NCI-H460 (cell line): ENCODE measurements at places on chromosomes 12 and 14.
A peak's percentile ranks its signal among the peaks of the same experiment; 100 is the strongest.

- DNase-seq, result no peak
Measured at GRCh38 chr12:132056320-132056719, 87.8 kb downstream of the DDX51 start.

DNA sequence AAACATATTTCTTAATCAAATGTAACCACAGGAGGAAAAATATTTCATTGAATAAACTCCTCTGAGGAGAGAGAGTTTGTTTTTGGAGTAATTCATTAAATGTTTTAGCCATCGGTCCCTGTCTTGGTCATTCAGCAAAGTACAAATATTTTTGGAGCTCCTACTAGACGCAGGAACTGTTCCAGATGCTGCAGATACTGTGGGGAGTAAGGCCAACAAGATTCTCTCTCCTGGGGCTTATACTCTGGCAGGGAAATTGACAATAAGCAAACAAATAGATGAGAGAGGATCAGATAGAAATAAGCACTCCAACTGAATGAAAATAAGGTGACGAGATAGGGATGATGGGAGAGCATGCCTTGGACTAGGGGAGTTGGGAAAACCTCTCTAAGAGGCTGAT lies 264.1 kb downstream of the TTC8 start:
- no peak for DNase-seq

- peak; percentile 24 for DNase-seq
Measured at GRCh38 chr12:75560167-75560566, 48.8 kb upstream of the KRR1 start.

- no peak for DNase-seq
Measured at GRCh38 chr14:90575781-90576180, 179.0 kb downstream of the CALM1 start.

- DNase-seq, result no peak
Measured at GRCh38 chr14:98501335-98501734, 770.7 kb downstream of the BCL11B start.

GRCh38 chr14:97336816-97337215 lies 539.6 kb downstream of the VRK1 start:
- DNase-seq, result no peak

- DNase-seq, result no peak
Measured at GRCh38 chr14:76421662-76422061, 45.7 kb downstream of the ESRRB start.

DNA sequence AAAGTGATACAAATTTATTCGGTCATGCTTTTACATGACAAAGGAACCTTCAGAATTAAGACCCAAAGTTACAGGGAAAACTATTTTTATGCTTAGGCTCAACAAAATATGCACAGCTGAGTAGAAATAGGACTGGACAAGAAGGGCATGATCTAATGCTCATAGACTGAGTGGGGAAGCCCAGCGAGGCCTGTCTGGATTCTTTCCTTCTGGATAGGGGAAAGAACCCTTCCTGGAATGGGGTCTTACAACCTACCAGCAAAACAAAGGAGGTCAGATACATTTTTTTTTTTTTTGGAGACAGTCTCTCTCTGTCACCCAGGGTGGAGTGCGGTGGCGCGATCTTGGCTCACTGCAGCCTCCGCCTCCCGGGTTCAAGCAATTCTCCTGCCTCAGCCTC lies 2.2 kb upstream of the DDX55 start:
- DNase-seq, result no peak

- no peak for DNase-seq
Measured at GRCh38 chr12:93991829-93992461, 156.4 kb upstream of the PLXNC1 start.

- DNase-seq, result no peak
Measured at GRCh38 chr14:101654051-101654450, 92.8 kb downstream of the DIO3 start.

DNA sequence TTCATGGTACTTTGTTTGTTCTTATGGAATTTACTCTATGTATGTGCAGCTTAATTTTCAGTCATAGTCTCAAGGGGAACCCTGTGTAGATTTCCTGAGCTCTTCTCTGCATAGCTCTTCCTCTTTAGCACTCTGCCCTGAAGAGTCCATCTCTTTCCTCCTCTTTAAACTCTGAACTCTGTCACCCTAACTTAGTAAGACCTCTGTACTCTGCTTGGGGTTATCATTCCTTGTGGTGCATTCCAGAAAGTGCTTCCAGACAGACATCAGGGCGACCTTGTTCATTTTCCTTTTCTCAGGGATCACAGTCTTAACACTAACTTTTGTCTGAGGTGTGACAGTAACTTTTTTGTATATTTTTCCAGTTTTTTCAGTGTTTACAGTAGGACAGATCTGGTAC lies 179.3 kb downstream of the RAD51B start:
- DNase-seq, result no peak

DNA sequence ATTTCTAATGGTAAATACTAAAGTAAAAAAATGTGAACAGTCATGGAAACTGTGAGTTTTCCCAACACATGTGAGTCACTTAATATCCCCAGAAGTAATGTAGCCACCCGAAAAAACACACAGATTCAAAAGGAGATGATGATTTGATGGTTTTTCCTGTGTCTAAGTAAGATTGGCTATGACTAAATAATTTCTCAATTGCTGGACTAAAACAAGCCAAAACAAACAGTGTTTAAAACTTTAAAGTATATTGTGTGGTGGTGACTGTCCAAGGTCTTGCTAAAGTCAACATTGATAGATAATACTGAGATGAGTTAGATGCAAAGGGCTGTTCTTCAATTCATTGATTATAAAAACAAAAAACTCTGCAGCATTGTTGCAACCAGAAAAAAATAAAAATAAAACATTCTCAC lies 89.6 kb upstream of the SOX5 start:
- DNase-seq, result peak; percentile 29

- DNase-seq, result peak; percentile 44
Measured at GRCh38 chr14:99393059-99393655, 87.5 kb downstream of the SETD3 start.

GRCh38 chr14:65993996-65994395 lies 492.2 kb upstream of the CCDC196 start:
- no peak for DNase-seq

DNA sequence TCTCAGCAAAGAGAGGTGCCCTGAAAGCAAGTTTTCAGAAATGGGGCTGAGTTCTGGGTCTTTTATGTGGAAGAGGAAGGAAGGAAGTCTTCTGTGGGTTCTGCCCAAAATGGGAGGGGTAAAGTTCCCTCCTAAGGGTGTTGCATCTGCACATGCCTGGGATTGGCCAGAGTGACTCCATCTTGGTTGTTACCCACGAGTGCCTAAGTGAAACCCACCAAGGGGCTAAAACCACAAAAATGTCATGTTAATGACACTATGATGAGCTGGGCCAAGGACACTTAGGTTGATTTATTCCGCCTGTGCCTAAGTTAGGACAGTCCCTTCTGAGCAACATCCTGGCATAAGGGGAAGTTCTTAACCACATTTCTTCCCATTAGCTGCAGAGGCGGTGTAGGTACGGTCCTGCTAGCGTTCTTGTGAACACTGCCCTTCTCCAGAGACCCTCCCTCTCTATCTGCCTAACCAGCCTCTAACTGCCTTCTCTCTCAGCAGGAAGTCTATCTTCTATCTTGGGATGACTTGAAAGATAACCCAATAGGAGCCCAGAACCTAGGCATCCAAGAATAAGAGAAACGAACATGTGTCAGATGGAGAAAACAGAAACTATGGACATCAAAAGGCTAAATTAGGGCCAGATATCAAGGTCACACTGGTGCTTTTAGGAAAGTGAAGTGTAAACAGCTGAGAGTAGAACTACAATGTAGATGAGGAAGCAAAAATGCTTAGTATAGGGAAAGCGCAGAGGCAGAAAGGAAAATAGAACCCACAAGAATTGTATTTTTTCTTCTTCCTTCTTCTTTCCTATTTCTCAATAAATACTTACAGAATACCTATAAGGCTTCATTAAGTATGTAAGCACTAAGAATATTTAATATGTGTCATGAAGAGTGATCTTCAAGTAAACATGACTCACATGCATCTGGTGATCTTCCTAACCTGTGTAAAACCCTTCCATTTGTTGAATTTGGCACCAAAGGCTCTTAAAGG lies 104.2 kb upstream of the AMN1 start:
- no peak for DNase-seq

DNA sequence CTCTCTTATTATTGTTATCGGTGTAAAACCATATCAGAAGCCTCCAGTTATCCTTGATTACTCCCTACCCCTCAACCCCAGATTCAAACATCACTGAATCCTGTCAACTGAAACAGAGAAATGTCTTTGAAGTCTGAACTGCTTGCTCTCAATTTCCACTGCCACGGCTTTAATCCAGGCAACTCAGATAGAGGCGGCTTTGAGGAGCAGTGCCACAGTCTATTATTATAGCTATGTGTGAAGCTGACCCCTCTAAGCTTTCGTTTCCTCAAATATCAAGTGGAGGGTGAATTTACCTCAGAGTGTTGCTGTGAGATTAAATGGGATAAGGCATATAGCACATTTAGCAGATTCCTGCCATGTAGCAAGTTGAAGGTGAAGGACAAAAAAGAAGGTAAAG lies 49.0 kb upstream of the PDE3A start:
- DNase-seq, result no peak

DNA sequence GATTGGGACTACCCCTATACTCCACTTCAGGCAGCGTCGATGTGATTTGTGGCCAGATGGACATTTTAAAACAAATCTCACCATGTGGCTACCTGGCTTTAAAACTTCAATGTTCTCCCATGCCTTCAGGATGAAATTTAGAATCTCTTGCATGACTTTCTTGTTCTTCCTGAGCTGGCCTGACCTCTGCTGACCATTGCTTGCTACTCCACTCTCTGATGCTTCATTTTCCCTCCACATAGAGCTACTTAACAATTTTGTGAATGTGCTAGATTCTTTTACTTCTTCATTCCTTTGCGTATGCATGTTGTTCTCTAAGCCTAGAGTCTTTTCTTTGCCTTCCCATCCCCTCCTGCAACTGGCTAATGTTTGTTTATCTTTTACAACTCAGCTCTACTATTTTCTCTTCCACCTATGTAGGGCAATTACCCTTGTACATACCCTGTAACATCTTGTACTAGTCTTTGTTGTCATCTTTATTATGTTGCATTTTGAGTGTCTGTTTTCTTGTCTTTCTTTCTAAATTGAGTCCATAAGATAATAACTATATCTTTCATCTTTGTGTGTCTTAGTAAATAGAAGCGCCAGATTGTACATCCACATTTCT lies 41.2 kb downstream of the YLPM1 start:
- peak; percentile 41 for DNase-seq

DNA sequence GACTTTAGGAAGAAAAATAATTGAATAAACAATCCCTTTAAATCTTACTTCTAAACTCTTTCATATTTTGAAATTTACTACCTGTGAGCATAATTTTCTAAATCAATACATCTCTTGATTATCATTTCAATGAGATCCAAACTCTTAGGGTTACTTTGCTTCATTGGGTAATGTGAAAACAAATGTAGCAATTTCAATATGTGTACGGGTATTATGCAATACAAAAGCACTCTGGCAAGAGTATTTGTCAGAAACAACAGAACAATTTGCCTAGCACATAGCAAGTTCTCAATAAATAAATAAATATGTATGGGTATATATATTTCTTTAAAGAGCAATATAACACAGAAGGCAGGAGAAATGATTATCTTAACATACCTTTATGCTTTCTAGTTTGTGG lies 77.1 kb downstream of the PLEKHG7 start:
- DNase-seq, result no peak

- DNase-seq, result no peak
Measured at GRCh38 chr12:92539976-92540781, 162.6 kb upstream of the PLEKHG7 start.

DNA sequence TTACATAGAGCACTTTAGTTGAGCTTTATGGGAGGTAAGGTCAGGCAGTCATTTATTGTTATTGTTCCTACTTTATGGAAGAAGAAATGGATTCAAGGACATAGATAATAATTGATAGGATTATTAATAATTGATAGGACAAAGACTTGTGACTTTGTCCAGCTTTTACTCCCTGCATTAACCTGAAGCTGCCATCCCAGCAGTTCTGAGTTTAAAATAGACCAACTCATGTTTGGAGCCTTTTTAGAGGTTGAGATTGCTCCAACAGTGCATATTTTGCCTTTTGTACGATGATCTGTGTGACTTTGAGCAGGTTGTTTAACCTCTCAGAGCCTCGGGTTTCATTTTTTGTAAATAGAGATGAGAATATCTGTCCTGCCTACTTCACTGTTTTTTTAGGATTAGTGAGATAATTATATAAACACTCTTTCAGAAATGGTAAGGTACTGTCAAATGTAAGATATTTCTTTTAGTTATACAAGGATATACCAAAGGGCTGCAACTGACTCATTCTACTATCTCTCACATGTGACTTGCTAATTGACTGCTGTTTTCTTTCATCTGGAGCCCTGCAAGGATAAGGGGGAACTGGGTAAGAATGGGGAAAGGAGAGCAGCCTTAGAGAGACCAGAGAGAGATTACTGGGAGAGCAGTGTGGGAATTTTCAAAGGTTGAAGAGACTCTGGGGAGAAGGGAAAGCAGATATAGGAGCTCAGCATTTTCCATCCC lies 15.3 kb downstream of the WDR20 start:
- no peak for DNase-seq

- DNase-seq, result no peak
Measured at GRCh38 chr14:104514156-104514848, 65.3 kb upstream of the C14orf180 start.

DNA sequence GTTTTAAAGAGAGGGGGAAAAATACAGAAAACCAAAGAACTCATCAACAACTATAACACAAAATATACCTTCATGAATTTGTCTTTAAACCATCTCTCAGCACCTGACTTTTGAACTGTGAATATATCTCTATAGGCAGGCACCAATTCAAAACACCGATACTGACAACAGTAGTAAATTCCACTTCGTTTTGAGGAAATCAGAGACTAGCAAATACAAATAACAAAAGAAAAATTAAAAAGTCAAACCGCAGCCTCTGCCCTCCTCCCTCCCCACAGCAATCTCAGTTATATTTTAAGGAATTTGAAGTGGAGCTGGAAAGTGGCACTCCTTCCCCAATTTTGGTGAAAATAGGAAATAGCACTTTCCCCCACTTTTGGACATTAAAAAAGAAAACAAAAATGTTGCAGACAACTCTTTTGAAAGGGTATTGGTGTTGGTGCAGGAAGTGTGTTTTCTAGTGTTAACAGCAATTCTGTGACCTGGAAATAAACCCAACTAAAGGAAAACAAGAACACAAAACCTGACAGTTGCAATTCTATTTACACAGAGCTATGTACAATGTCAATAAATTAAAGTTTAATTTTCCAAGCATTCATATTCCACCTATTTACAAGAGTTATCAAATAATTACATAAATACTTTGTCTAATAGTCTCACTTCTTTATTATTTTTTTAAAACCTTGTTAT lies 13.5 kb downstream of the TBX3 start:
- no peak for DNase-seq

- no peak for DNase-seq
Measured at GRCh38 chr12:42326541-42327226, 717 bp downstream of the PPHLN1 start.

DNA sequence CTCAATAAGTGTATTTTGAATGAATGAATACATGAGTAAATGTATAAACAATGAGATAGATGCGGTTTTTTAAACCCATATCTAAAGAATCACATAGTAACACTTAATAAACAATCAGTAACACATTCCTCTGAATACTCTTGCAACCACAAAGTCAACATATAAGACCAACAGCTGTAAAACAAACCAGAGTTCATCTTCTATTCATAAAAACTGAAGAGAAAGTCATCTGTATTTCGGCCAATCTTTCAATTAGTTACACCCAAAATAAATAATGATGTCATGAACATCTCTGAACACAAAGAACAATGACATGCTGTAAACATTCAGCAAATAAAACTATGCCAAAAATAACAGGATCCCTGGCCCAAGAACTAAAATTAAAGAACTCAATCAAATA lies 47.2 kb downstream of the ARMH4 start:
- no peak for DNase-seq
